MG63 (cell line): ENCODE measurements at places on chromosomes 11 and 22. TPM values are rescaled to one million over a fixed set of nuclear protein-coding genes. Genes with fewer than 3 reads are reported as not detected.

CRYAB gene
- 0.67 and 15.7 TPM in 2 replicates for total RNA-seq

SHANK2 gene
- 0.49 and 18.6 TPM in 2 replicates for total RNA-seq

PIWIL4 gene
- 0.20 TPM in 1 of 2 replicates, not detected in the other for total RNA-seq

MS4A3 gene
- not detected in 2 replicates for total RNA-seq

C11orf87 gene
- total RNA-seq: not detected in 2 replicates

RAG1 gene
- 0.10 TPM in 1 of 2 replicates, not detected in the other for total RNA-seq
